HFFc6 (cell line): ENCODE measurements at places on chromosomes 4 and X. TPM values are rescaled to one million over a fixed set of nuclear protein-coding genes. Genes with fewer than 3 reads are reported as not detected.

GRCh38 chr4:109755656-109756055 lies 25.8 kb upstream of the PLA2G12A start:
- H3K27me3 ChIP-seq = no peaks in the 10 kb centered on the region
- no peak overlapping the region for H3K27ac ChIP-seq
- no peak for DNase-seq

- no peaks in the 10 kb centered on the region for H3K4me1 ChIP-seq
- H3K27ac ChIP-seq = no peak overlapping the region
- no peaks in the 10 kb centered on the region for H3K27me3 ChIP-seq
- no peak overlapping the region for H3K4me3 ChIP-seq
- no peaks in the 10 kb centered on the region for H3K36me3 ChIP-seq
Measured at GRCh38 chr4:181166742-181167399, 1076.3 kb upstream of the TENM3 start.

- H3K27me3 ChIP-seq = no peaks in the 10 kb centered on the region; the same call in 1 of the 2 replicates
- H3K36me3 ChIP-seq = peaks cover 10% of the 10 kb centered on the region
- H3K4me1 ChIP-seq = peaks cover 12% of the 10 kb centered on the region; the same call in 1 of the 2 replicates
Measured at GRCh38 chr4:28117084-28117682, 1256.5 kb downstream of the STIM2 start.

- H3K27ac ChIP-seq = no peak overlapping the region
- no peaks in the 10 kb centered on the region; the same call in 1 of the 2 replicates for H3K27me3 ChIP-seq
- no peak overlapping the region for H3K4me3 ChIP-seq
- DNase-seq = no peak
- H3K4me1 ChIP-seq = no peaks in the 10 kb centered on the region
Measured at GRCh38 chr4:67328393-67328792, 216.9 kb downstream of the CENPC start.

- DNase-seq = no peak
- H3K27ac ChIP-seq = no peak overlapping the region
- no peaks in the 10 kb centered on the region for H3K27me3 ChIP-seq
- H3K4me3 ChIP-seq = no peak overlapping the region
- H3K36me3 ChIP-seq = no peaks in the 10 kb centered on the region
Measured at GRCh38 chr4:69523385-69524132, 27.9 kb upstream of the UGT2B4 start.

DNA sequence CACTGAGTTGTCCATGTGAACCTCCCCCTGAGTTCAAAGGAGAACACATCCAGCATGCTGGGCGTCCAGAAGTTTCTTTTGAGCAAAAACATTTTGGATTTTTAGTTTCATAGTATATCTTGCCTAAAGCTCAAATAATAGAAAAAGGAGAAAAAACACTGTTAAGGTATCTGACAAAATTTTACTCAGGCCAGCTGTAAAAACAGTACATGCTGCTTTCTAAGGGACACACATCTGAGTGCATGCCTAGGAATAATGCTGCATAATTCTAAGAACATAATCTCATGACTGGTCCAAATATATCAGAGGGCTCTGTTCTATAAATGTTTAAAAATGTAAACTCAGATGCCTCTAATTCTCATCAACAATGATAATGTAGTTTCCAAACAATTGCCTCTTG lies 561.3 kb upstream of the INTU start:
- H3K4me3 ChIP-seq = no peak overlapping the region
- H3K36me3 ChIP-seq = no peaks in the 10 kb centered on the region
- no peak overlapping the region for H3K27ac ChIP-seq
- H3K4me1 ChIP-seq = no peaks in the 10 kb centered on the region

DNA sequence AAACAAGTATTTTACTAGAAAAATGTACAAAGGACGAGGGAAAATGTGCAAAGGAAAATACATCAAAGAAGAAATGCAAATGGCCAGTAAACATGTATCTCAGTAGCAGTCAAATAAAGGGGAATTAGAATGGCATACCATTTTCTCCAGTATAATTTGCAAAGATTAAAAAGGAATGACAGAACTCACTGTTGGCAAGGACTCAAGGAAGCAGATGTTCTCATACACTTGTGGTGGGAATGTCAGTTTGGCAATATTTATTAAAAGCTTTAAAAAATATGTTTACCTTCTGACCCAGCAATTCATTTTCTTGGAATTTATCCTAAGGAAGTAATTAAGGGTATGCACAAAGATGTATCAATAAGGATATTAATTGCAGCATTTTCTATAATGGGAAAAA lies 7.6 kb downstream of the CLCN5 start:
- no peak for DNase-seq
- no peak overlapping the region for H3K4me3 ChIP-seq
- H3K27me3 ChIP-seq = no peaks in the 10 kb centered on the region
- H3K36me3 ChIP-seq = no peaks in the 10 kb centered on the region
- H3K4me1 ChIP-seq = no peaks in the 10 kb centered on the region
- H3K27ac ChIP-seq = no peak overlapping the region

- no peak overlapping the region for H3K4me3 ChIP-seq
- no peak for DNase-seq
- peaks cover 12% of the 10 kb centered on the region; the same call in 1 of the 2 replicates for H3K4me1 ChIP-seq
- H3K27ac ChIP-seq = no peak overlapping the region
Measured at GRCh38 chr4:158833602-158834001, 64.8 kb downstream of the FNIP2 start.

DNA sequence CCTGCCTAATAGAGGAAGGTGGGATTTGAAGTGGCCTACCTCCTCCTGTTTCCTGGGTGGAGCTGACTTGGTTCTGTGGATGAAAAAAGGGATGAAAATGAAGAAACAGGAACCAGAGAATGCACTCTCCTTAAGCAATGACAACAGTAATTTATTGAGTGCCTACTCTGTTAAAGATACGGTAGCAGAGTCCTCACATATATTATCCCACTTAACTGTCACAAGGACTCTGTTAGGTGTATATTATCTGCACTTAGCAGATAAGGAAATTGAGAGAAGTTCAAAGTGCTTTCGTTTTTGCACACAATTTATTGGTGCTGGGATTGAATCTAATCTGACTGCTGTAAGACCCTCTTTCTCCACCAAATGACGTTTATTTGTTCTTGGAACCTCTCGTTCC lies 301.2 kb downstream of the PACRGL start:
- no peaks in the 10 kb centered on the region for H3K4me1 ChIP-seq
- no peaks in the 10 kb centered on the region for H3K36me3 ChIP-seq
- H3K27me3 ChIP-seq = no peaks in the 10 kb centered on the region
- H3K4me3 ChIP-seq = no peak overlapping the region
- no peak for DNase-seq

GRCh38 chr4:130028552-130028951 lies 932.6 kb downstream of the C4orf33 start:
- no peaks in the 10 kb centered on the region for H3K4me1 ChIP-seq
- no peak for DNase-seq
- no peak overlapping the region for H3K4me3 ChIP-seq
- H3K36me3 ChIP-seq = no peaks in the 10 kb centered on the region
- H3K27me3 ChIP-seq = no peaks in the 10 kb centered on the region; the same call in 1 of the 2 replicates

GRCh38 chrX:17818726-17819125 lies 42.4 kb downstream of the RAI2 start:
- H3K36me3 ChIP-seq = no peaks in the 10 kb centered on the region
- H3K27ac ChIP-seq = no peak overlapping the region
- no peak for DNase-seq
- peaks cover 2% of the 10 kb centered on the region; the same call in 1 of the 2 replicates for H3K27me3 ChIP-seq

DNA sequence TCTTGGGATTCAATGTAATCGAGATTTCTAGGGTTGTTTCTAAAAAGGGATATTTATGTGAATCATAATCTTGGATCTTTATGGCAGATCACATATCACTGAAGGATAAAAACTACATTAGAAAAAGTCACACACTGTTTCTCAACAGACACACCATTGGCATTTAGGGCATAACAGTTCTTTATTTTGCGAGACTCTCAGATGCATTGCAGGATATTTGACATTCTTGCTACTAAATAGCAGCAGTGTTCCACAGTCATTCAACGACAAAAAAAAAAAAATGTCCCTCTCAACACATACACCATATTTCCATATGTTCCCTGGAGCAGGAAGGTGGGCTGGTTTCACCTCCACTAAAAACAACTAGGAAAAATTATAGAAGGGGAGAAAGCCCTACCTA lies 243.4 kb upstream of the PCDH18 start:
- no peak overlapping the region for H3K27ac ChIP-seq
- H3K4me3 ChIP-seq = no peak overlapping the region
- no peaks in the 10 kb centered on the region for H3K36me3 ChIP-seq
- H3K4me1 ChIP-seq = no peaks in the 10 kb centered on the region
- no peaks in the 10 kb centered on the region; the same call in 1 of the 2 replicates for H3K27me3 ChIP-seq

DNA sequence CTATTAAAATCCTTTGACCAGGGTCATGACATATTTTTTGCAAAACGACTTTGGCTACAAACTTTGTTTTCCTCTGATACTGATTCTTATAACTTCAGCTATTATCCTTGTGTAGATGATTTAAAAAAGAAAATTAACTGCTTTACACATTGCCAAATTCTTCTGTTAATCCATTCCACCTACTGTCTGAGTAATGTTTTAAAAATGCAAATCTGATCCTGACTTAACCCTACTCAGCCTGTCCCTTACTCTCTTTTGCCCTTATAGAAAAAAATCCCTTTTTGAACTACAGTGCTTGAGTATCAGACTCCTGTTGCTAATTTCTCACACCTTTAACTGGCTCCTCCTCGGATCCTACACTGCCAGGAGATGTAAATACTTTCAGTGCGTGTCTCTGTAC lies 723.1 kb downstream of the ADGRL3 start:
- DNase-seq = no peak
- H3K36me3 ChIP-seq = no peaks in the 10 kb centered on the region
- peaks cover 2% of the 10 kb centered on the region; the same call in 1 of the 2 replicates for H3K27me3 ChIP-seq
- no peak overlapping the region for H3K4me3 ChIP-seq

DNA sequence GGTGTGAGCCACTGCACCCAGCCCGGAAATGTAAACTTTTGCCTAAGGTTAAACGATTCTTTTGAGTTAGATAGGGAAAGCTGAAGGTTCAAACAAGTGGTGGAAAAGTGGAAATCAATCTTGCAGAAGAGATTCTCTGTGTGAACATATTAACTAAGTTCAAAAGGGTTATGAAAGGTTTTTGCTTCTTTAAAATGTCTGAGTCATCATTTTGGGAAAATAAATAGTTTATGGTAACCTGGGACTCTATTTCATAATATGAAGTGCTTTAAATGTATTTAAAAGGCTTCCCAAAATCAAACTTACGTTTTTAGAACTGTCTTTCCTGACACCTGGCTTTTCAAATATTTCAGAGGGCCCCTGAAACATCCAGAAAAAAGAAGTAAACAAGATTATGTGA lies 73.6 kb upstream of the MID1IP1 start:
- H3K4me3 ChIP-seq = no peak overlapping the region
- no peak overlapping the region for H3K27ac ChIP-seq
- H3K36me3 ChIP-seq = no peaks in the 10 kb centered on the region
- no peak for DNase-seq
- peaks cover 2% of the 10 kb centered on the region; the same call in 1 of the 2 replicates for H3K27me3 ChIP-seq

- H3K27ac ChIP-seq = no peak overlapping the region
- peaks cover 16% of the 10 kb centered on the region for H3K27me3 ChIP-seq
- peaks cover 7% of the 10 kb centered on the region for H3K4me1 ChIP-seq
- no peaks in the 10 kb centered on the region for H3K36me3 ChIP-seq
Measured at GRCh38 chr4:109390115-109390768, 43.4 kb upstream of the SEC24B start.

The SYTL4 gene
- 5.5 to 8.2 TPM (median 5.6 TPM) in 3 replicates for total RNA-seq

The RAP2C gene
- total RNA-seq = 22.9 to 30.8 TPM (median 25.2 TPM) in 3 replicates

The NR0B1 gene
- total RNA-seq = not detected in 3 replicates

The BTC gene
- not detected in 3 replicates for total RNA-seq

The ADH1B gene
- total RNA-seq = not detected in 3 replicates

The ASB9 gene
- 0.36 to 0.94 TPM (median 0.50 TPM) in 3 replicates for total RNA-seq
